ENCODE measurements at places on chromosomes 5 and 9.

- DNase-seq, result no peak
Observed at GRCh38 chr5:143213851-143214363, 189.6 kb downstream of the NR3C1 start.

DNA sequence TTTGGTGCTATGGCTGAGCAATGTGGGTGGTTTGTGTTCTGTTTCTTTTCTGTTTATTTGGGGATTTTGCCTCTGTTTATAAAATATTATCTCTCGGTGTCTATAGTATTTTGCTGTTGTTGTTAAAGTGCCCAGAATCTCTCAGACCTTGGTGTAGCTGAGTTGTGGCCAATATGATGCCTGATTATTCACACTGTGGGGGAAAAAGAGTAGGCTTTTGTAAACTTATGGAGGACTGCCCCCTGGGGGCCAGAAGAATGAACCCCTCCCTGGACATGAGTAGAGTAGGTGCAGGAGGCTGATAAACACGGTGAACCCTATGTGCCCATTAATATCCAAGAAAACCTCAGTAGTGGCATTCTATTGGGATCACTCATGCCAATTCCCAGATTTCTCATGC lies 49.0 kb upstream of the DPYSL3 start:
- no peak for DNase-seq

- DNase-seq, result no peak
Observed at GRCh38 chr5:5795074-5795771, 372.7 kb downstream of the ICE1 start.

GRCh38 chr5:16455668-16456067 lies 9.9 kb downstream of the ZNF622 start:
- DNase-seq, result no peak

DNA sequence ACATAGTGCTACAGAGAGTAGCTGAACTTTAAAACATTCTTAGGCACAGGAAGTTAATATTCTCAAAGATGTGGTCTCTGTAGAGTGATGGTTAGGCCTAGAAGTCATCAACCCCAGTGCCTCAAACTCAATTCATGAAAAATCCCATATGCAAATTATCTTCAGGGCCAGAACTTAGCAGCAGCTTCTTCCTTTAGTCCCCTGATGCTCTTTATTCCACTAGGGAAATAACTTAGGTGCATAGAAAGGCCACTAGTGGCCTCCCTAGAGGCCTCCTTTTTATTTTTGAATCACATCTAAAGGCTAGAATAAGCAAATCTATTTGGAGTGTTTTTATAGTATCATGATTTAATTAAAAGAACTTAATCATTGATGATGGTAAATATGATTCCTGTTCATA lies 88.3 kb downstream of the GIN1 start:
- DNase-seq, result no peak

DNA sequence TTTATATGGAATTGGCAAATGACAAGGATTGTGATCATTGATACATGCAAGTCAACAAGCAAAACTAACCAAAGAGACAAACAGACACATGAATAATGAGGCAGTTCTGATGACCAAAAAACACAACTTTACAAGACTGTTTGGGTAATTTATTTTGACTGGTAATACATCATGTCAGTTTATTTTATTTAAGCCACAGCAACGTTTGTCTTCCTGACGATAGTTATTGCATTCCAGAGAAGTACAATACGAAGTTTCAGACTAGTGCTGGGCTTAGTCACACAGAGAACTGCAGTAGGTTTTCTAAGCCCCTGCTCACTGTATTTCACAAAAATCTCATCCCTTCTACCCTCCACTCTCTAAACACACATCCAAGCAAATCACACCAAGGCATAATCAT lies 514.2 kb downstream of the RAB3C start:
- DNase-seq, result no peak

DNA sequence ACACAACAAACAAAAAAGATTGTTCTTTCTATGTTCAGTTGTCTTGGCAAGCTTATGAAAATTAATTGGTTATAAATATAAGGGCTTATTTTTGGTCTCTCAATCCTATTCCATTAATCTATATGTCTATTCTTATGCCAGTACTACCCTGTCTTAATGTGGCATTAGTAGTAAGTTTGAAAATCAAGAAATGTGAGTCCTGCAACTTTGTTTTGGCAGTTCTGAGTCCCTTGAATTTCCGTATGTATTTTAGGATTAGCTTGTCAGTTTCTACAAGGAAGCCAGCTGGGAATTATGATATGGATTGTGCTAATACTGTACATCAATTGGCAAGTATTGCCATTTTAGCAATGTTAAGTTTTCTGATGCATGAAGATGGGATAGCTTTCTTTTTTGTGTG lies 10.5 kb upstream of the CCDC125 start:
- no peak for DNase-seq

DNA sequence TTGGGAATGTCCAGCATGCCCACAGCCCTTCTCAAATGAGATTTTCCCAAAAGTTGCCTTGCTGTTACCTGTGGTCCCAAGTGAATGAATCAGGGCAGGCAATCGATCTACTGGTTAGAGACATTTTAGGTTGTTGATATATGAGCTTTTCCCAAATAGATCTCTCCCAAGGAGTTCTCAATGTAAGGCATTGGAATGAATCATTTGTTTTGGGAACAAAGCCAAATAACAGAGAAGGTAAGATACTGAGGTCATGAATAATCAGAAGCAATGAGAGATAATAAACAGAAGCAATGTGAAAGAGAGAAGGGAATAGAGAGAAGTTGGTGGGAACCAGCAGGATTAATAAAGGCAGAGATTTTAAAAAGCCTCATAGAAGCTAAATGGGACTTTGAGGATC lies 93.6 kb upstream of the FER start:
- DNase-seq, result no peak

DNA sequence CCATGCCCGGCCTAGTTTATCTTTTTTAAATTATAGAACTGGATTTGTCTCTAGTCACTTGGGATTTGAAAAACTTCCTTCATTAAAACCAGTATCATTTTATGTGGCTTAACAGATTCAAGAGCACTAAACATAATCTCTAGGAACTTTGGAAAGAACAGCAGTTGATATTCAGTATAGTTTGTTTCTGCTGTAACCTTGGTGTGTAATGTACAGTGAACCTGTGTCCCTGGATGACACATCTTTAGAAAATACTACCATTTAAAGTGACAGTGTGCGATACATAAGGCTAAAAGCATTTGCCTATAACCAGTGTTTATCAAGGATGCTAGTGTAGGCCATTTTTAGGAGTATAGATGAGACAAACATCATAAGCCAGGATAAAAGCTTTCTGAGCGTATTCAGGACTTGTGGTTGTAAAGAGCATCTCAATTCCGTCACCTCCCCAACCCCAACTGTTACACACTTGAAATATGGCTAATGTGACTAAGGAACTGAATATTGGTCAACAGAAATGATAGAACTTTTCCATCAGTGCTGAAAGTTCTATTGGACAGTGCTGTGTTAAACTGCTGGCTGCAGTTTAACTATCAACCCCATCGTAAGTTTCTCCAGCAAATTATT lies 4.4 kb downstream of the SNX18 start:
- no peak for DNase-seq

DNA sequence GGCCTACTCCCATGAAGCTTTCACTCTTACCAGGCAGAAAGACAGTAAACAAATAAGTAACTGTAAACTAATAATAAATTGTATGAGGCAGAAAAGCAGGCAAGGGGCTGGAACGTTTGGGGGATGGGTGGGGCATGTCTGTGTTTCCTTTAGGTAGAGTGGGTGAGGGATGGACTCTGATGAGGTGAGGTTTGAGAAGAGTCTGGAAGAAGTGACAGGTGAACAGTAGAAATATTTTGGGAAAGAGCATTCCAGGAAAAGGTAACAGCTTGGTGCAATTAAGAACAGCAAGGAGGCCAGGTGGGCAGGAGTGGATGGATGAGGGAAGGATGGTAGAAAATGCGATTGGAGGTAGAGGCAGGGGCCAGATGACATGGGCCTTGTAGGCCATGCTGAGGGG lies 56.5 kb downstream of the PTTG1 start:
- DNase-seq, result no peak

DNA sequence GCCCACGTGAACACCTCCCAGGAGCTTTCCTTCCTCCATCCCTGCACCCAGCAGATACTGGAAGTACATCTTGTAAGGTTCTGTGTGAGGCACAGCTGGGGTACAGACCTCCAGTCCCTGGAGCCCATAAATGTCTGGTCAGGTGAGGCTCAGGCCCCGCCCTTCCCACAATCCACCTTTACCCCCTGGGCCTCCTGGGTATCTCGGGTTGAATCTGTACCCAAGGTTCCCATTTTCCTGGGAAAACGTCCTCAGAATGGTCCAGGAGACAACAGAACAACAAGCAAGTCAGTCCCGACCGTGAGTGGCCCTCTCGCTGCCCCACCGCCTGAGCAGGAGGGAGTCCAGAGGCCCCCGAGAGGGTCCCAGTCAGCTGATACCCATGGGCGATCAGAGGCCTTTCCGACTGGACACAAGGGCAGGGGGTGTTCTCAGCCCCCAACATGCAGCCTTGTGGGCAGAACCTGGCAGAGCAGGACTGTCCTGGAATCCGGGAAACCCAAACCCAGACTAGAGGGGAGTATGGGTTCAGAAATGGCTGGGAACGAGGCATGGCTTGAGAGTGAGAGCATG lies 4.3 kb downstream of the SPATA31E1 start:
- no peak for DNase-seq

DNA sequence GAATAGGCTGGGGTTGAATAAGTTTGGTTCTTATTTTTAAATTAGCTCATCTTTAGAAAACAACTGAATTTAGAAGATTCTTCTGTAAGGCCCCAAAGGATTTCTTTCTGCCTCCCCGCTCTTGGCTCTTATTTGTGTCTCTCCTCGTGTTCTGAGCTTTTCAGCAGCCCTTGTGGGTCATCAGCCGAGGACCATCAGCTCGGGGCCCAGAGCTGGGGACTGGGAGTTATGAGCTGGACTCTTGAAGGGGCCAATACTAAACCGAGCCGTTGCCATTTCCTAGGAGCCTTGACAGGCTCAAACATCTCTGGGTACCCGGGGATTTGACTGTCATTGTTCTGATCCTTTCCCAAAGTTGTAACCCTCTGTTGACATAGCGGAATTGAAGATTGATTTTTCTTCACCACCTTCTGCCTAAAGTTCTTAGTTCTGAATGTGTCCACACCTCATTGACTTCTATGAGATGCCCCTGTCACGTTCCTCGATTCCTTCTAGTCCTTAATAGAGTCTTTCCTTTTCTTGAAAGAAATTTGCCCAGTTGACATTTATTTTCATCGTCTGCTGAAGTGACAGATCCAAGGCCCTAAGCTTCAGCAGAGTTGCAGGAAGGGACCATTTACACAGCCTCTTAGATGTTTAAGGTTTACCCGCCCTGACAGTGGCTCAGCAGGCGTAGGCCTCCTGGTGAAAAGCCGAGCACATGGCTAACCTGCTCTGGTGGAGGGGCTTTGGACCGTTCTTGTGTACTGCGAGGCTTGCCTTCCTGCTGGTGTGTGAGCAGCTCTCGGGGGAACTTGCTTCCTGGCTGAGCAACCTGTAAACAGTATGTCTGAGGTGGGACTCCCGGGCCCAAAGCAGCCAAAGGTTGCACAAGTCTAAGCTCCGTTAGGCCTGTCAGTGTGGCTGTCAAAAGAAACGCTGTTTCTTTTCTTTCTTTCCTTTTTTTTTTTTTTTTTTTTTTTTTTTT lies 24.0 kb downstream of the ABL1 start:
- DNase-seq, result no peak

- no peak for DNase-seq
Observed at GRCh38 chr5:172439785-172440477, 14.4 kb downstream of the SH3PXD2B start.

- peak; percentile 53 for DNase-seq
Observed at GRCh38 chr5:139863855-139864558, 68.4 kb downstream of the PSD2 start.

GRCh38 chr5:55211184-55211874 lies 15.8 kb downstream of the MCIDAS start:
- DNase-seq, result no peak

- no peak for DNase-seq
Observed at GRCh38 chr5:151072630-151073025, 8.2 kb downstream of the TNIP1 start.

DNA sequence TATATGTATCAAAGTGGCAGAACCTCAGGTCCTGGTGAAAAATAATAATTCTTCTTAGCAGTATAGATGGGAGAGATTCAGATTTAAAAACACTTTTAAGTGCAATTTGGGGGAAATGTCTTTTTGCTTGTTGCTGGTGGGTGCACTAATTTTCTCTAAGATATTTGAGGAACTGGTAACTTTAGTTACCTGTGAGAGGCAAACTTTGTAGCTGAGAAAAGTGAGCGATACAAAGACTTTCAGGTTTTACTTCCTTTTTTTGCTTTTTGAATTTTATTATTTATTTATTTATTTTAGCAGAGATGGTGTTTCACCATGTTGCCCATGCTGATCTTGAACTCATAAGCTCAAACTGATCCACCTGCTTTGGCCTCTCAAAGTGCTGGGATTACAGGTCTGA lies 303.1 kb upstream of the PTGER4 start:
- no peak for DNase-seq

GRCh38 chr5:168207450-168208029 lies 83.9 kb upstream of the WWC1 start:
- DNase-seq, result no peak

DNA sequence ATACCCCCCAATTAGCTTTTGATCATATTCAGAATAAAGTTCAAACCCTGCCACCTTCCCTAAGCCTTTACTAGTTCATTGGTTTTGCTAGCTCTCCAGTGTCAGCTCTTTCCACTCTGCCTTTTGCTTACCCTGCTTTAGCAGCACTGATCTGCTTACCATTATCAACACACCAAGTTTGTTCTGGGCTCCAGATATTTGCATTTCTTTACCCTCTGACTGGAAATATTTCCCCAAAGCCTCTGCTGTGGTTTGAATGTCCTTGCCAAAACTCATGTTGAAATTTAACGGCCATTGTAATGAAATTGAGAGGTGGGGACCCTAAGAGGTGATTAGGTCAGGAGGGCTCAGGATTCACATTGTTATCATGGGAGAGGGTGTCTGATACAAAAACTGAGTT lies 99.5 kb downstream of the GCNT1 start:
- DNase-seq, result no peak

GRCh38 chr5:54619731-54620130 lies 102.2 kb downstream of the SNX18 start:
- no peak for DNase-seq

DNA sequence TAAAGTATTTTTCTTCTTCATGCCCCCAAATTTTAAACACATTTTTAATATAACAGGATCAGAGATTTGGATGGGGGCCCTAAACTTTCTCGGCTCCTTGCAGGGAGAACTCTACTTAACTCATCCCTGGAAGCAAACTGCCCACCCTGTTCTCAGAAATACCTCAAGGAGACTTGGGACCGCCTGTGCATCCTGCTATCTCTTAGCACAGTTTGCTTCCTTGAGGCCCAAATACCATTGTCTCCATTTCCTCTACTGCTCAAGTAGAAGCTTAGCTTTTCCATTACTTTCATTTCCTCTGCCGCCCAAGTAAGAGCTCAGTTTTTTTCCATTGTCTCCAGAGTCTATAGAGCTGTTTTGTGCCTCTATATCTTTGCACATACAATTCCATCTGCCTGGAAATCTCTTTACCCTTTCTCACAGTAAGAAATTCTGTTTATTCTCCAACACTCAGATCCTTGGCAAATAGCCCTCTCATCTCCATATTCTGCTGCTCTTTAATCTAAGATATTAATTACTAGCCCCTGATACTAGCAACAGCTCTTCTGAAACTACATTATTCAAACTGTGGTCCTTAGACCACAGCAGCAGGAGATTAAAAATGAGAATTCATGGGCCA lies 137.8 kb downstream of the CEMIP2 start:
- DNase-seq, result no peak
